ENCODE measurements at places on chromosomes 1 and 21.

DNA sequence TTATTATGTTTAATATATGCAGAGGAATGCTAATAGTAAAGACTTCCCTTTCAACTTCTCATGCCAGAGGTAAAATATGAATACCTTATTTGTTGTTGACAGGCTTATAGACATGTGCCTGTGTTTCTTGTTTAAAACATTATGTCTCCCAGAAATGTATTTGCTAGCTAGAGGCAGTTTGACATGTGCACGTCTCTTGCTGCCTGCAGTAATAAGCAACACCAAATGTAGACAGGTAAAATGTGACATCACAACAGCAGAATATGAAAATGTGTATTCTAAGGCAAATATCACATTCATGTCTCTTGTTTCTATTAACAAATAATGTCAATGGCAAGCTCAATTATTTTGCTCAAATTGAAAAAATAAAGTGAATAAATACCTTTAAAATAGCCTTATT is 80.2 kb upstream of the NEGR1 start:
- DNase-seq = no peak

DNA sequence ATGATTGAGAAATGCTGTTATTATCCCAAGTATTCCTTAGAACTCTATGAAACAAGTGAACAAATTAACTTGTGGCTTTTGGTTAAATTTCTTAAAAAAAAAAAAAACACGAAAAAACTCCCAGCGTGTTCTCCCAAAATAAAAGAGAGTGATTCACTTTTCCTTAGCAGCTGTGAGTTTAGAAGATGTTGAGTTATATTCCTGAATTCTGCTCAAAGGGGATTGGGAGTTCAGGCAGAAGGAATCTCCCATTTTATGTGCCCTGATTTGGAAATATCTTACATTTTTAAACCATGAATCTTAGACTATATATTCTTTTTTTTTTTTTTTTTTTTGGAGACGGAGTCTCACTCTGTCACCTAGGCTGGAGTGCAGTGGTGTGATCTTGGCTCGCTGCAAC is 34.3 kb downstream of the SMG7 start:
- no peak for DNase-seq

DNA sequence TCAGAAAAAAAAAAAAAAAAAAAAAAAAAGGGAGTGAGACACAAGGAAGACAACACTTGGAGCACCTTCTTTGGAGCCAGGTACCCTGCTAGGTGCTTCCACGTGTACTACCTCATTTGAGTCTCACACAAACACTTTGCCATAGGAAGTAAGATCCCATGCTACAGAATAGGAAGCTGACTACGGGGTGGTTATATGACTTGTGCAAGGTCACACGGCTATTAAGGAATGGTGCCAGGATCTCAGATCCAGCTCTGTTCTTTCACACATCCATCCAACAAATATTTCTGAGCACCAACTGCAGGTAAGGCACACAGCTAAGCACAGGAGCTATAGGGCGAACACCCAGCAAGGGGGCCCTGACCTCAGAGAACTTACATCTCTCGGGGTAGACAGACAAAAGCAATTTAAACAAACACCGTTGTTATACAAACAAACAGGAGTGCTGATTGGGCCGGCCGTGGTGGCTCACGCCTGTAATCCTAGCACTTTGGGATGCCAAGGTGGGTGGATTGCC is 22.4 kb downstream of the PTAFR start:
- no peak for DNase-seq

DNA sequence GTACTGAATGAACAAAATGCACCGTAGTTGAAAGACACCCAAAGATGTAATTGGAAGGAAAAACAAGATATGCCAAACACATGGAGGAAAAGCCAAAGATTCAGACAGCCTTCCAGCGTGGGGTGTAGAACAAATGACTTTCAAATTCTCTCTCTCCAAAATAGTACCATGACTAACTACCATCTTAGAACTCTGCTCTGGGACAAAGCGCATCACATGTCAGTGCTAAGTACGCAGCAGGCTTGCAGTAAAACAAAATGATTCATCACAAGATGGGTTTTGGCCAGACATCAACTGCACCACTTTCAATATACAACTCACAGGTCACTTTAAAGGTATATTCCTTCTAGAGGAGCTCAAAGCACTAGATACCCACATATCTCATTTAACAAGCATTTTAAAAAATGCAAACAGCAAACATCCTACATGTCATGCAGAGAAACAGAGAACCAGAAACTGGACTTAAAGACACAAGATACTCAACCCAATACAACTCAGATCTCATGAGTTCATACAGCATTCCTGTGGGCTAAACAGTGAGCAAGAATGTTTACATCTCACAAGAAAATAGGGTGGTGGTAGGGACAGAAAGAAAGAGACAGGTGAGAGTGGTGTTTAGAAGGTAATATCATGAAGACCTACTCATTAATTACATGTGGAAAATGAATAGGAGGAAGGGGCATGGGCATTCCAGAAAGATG is 75.7 kb downstream of the BCAR3 start:
- no peak for DNase-seq

- DNase-seq = no peak
Observed at GRCh38 chr21:14056771-14057191, 154.0 kb downstream of the LIPI start.

DNA sequence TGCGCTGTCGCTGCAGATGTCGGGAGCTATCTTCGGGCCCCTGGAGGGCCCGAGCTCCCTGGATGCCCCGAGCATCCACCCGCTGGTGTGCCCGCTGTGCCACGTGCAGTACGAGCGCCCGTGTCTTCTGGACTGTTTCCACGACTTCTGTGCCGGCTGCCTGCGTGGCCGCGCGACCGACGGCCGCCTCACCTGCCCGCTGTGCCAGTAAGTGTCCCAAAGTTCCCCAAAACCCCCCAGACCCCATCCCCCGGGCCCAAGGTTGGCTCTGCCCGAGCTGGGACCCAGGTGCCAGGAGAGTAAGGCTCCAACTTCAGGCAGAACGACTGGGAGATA is 569 bp downstream of the RNF207 start:
- DNase-seq = no peak

DNA sequence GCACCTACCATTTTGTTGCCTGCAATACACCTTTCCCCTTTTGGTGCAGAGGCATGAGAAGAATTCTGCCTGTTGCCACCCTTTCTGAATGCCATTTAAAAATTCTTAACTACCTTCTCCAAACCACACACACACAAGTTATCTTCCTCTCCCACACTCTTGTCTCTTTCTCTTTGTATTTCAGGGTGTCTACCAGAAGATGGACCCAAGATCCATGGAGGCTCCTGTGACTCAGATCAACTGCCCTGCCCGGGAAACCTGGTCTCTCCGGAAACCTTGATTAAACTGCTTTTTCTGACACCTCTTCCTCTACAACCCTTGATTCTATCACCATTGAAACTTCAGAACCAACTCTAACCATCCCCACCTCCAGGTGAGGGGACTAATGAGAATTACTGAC is 2.4 kb upstream of the TARS2 start:
- no peak for DNase-seq

DNA sequence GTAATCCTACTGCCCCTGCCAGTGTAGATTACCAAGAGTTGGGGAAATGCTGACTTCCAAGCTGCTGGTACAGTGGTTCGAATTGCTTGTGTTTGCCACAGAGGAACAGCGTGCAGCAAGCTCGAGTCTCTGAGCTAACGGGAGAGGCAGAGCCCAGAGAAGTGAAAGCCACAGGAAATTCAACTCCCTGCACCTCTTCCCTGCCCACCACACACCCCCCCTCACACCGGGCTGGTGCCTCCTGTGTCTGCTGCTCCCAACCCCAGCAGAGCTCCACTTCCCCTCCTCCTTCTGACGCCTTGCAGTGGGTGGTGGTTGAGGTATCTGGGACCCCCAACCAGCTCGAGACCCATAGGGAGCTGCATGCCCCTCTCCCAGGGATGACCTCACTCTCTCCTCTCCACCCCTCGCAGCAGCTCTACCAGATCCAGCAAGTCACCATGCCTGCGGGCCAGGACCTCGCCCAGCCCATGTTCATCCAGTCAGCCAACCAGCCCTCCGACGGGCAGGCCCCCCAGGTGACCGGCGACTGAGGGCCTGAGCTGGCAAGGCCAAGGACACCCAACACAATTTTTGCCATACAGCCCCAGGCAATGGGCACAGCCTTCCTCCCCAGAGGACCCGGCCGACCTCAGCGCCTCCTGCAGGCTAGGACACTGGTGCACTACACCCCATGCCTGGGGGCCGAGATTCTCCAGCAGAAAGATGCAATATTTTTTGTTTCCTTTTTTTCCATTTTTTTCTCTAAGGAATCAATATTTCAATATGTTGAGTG is 13.1 kb upstream of the KCNQ4 start:
- DNase-seq = no peak

GRCh38 chr1:62318320-62318755 is 896 bp downstream of the KANK4 start:
- no peak for DNase-seq

DNA sequence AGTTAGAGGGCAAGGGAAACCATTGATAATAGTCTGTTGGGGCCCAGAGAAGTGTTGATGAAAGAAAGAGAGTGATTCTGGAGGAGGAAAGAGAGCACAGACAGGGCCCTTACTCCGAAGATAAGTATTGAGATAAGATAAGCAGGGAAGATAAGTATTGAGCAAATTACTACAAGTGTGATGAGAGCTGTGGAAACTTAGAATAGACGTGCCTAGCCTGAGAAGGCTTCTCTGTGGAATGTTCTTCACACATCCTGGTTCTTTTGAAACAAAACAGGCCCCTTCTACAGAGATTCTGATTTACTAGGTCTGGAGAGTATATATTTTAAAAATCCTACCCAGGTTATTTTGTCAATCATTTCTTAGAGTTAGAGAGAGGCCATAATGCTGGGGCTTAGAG is 26.4 kb downstream of the FNBP1L start:
- DNase-seq = no peak

DNA sequence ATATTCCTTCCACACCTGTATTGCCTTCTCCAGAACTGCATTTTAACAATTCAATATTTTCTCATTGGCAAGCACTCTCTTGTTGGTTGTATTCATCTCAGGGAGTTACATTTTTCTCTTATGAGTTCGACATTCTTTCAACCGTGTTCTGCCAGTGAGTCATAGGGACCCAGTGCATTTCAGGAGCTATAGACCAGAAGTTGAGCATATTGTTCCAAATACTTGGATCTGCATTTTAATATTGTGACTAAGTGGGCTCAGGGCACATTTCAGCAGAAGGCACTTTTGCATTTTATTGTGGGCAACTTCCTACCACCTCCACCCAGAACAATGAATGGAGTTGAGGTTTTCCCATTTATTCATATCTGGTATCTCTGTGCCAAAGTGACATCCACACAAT is 132.8 kb downstream of the TNFSF18 start:
- DNase-seq = no peak

GRCh38 chr21:35521293-35521692 is 472.2 kb upstream of the RUNX1 start:
- DNase-seq = no peak

DNA sequence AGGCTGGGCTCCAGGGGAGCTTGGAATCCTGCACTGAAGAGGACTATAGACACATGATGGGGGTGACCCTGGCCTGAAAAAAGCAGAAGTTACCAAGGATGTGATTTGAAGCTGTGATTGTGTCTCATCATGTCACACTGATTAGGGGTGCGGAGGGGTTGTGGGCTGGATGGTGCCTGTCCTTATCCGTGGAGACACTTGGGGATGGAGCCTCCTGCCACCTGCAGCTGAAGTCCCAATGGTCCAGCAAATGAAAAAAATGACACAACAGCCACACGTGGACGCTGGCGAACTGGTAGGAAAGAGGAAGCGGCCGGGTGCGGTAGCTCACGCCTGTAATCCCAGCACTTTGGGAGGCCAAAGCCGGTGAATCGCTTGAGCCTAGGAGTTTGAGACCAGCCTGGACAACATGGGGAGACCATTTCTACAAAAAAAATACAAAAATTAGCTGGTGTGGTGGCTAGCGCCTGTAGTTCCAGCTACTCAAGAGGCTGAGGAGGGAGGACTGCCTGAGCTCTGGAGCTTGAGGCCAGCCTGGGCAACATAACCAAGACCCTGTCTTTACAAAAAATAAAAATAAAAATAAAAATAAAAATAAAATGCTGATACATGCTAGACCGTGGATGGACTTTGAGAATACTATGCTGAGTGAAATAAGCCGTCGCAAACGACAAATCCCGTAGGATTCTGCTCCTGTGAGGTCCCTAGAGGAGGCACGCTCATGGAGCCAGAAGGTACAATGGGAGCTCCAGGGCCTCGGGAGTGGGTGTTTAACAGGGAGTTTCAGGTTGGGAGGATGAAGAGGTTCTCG is 838 bp upstream of the IBA57 start:
- DNase-seq = no peak

DNA sequence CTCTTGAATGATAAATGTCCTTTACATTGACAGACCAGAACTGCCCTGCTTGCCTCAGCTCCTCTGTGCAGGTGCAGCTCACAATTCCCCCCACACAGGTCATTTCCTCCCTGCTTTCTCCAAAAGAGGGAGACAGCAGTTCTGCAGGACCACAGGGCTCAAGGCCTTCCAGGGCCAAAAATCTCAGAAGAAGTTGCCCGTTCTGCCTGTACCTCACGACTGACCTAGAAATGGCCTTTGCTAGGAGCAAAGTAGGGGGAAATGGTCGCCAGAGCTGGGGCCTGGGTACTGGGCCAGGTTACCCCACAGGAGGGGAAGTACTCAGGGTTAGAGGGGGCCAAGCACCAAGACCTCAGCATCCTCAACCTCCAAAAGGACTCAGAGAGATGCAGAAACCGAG is 11.1 kb downstream of the RNU1-2 start:
- no peak for DNase-seq

DNA sequence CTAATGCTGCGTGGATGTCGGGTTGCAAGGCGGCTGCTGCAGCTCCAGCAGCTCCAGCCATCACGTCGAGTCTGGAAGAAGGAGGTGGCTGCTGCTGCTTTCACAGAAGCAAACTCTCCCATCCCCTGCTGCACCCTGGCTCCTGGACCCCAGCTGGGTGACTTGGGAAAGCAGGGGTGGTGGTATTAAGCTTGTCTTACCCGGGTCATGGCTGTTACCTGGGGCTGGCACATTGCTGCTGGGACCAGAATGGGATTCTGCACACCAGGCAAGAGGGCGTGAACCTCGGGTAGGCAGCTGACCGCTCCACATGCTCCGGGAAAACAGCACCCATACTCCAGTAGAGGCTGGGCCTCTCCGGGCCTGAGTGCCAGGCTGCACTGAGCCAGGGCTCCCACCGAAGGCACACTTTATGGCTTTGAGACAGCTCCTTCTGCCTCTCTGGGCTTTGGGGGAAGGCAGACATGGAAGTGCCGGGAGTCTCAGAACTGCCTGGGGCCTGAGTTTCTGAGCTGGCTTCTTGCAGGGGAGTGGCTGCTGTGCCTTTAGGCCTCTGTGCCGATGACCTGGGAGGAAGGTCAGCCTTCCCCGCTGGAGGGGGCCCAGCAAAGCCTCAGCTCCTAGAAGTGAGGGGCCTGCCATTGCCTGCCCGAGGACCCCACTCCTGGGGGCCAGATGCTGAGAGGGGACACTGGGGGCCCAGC is 1.2 kb downstream of the SMIM1 start:
- DNase-seq = no peak

DNA sequence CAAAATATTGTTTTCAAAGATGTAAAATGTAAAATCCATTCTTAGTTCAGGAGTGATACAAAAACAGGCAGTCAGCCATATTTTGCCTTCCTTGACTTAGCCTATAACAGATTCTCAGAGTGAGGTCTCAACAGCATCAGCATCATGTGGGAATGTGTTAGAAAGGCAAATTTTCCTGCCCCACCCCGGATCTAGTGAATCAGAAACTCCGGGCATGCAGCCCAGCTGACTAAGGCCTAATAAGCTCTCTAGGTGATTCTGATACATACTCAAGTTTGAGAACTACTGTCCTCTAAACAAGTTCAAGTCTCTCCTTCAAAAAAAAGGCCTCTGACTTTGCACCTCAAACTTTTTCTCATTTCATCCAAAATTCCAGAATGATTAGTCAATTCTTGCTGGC is 46.9 kb upstream of the PRRC2C start:
- no peak for DNase-seq

- DNase-seq = no peak
Observed at GRCh38 chr1:2322581-2323211, 68.7 kb downstream of the MORN1 start.
